ENCODE measurements at places on chromosomes 5 and 9. TPM values are rescaled to one million over a fixed set of nuclear protein-coding genes. Genes with fewer than 3 reads are reported as not detected.
A peak's percentile ranks its signal among the peaks of the same experiment; 100 is the strongest.

FAM169A gene
- polyA plus RNA-seq, result not detected

PDLIM7 gene
- 27.7 TPM for polyA plus RNA-seq

DNA sequence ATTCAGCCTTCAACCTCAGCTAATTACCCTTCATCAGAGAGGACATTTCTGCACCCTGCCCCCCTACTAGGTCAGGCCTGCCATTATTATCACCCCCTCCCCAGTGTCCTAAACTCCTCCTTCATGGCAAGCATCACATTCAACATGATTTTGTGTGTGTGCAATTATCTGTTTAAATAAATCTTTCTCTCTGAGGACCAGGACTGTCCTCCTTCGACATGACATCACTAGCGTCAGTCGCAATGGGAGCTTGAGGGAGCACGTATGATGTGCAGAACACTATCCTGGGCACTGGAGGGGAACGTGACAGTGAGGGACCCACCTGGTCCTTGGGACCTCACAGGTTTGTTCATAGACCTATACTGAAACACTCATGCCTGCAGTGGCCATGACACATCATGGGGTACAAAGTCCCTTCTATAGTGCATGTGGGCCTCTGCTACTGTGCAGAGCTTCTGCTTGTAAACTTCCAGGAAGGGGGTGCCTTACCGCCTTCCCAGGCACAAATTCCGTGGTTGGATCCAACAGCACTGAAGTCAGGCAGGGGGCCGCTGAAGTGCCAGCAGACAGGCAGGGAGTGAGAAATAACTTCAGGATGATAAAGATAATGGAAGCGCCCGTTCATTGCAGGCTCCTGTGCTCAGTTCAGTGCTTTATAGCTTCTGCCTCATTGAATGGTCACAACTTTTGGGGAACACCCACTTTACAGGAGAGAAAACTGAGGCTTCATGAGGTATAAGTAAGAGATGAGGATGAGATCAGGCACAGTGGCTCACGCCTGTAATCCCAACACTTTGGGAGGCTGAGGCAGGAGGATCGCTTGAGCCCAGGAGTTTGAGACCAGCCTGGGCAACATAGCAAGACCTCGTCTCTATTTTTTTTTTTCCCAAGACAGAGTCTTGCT is 36.0 kb upstream of the STXBP1 start:
- DNase-seq, result peak; percentile 94
- peaks cover 44% of the 10 kb centered on the region for H3K4me1 ChIP-seq
- no peaks in the 10 kb centered on the region for H3K36me3 ChIP-seq
- no peak overlapping the region for H3K4me3 ChIP-seq

DNA sequence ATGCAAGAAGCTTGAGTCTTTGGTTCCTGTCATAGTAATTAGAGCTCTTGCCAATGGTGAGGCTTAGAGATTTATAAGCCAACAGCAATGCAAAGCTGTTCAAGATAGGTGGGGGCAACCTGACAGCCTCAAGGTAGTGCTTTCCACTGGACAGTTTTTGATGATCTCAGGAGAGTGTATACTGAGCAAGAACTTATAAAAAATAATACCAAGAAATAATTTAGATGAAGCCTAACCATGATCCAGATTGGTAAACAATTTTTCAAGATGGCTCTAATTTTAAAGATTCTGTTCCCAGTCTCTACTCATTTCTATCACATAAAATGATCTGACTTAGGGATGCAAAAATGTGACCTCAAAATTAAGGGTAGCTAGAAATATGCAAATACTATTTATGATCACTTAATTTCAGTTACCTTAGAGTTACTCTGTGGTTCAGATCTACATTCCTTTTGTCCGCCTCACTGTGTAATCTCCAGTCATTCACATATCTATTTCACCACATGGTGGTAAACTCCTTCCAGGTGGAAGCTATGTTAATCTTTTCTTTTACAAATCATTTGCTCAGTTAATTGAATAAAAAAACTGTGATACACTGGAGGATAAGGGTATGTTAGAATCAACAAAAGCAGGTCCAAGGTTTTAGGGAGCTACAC is 1228.0 kb upstream of the C9orf72 start:
- no peaks in the 10 kb centered on the region for H3K4me1 ChIP-seq
- no peaks in the 10 kb centered on the region for H3K36me3 ChIP-seq
- DNase-seq, result no peak
- no peak overlapping the region for H3K27ac ChIP-seq
- no peak overlapping the region for H3K4me3 ChIP-seq

DNA sequence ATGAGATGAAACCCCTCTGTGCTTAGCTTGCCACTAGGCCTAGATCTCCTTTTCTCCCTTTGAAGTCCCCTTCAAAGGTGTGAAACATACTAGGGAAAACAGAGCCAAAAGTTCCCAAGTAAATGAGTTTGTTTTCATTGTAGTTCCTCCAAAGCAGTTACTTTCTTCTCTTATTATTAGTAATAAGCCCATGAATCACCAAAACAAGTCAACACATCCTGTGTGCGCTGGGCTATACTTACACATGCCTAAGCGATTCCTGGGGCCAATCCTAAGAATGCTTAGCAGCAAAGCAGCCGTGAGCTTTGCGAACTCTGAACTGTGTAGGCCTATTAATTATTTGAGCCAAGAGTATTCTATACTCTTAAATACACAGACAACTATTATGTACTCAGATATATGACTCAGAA is 7.6 kb downstream of the ENC1 start:
- no peak overlapping the region for H3K4me3 ChIP-seq
- peak; percentile 75 for DNase-seq
- peaks cover 66% of the 10 kb centered on the region for H3K4me1 ChIP-seq
- H3K27me3 ChIP-seq, result no peaks in the 10 kb centered on the region
- H3K36me3 ChIP-seq, result peaks cover 9% of the 10 kb centered on the region

C9 gene
- polyA plus RNA-seq, result not detected

All from small intestine (tissue), 16 donors.